ENCODE measurements at places on chromosomes 12 and 14.

DNA sequence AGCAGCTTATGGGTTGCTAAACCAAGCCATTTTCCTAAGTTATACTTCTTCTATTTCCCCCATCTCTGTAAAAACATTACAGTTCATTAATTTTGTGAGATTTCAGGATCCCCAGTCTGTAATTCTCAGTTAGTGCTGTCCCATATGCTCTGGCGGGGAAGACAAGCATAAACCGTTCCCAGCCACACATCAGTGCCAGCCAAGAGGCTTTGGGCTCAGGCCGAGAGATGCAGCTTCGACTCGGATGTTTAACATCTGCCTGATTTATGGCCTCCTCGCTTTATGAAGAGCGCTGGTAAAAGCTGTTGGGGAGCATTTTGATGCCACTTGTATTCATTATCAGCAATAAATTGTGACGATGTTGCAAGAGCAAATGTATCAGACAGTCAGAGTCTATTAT is 349.1 kb upstream of the CCDC196 start:
- no peak for DNase-seq

DNA sequence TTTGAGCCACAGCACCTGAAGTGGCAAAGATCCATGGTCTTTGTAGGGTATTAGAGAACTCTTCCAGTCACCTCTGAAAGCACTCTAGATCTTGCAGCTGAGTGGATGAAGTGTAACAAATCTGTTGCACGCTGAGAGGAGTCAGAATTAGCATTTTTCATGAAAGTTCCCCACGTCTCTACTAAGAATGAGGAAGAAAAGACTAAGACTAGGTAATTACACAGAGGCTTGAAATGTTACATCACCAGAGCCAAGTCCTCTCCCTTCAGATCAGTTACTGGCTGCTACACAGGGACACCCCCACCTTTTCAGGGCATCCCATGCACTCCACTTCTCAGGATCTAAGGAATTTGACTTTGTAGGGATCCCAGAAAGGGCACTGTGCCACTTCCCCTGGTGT is 98.6 kb upstream of the FKBP4 start:
- no peak for DNase-seq

DNA sequence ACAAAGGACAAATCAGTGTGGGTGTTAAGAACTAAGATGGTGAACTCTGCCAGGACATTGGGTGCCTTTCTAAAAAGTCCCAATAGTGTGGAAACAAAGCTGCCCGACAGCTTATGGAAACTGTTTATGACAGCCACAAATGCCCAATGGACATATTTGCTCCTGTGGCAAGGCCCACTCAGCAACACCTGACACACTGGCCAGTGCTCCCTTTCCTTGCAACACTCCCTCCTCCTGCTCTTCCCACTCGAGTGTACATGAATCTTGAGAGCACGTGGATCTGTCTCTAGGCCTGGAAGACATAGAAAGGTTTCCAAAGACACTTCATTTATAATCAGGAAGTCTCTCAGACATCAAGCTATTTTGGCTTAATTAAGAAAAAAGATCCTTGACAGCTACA is 14.2 kb upstream of the LRIG3 start:
- DNase-seq = no peak

GRCh38 chr12:110245369-110245772 is 35.7 kb upstream of the ATP2A2 start:
- DNase-seq = no peak

GRCh38 chr12:82648259-82648909 is 38.3 kb upstream of the TMTC2 start:
- no peak for DNase-seq

DNA sequence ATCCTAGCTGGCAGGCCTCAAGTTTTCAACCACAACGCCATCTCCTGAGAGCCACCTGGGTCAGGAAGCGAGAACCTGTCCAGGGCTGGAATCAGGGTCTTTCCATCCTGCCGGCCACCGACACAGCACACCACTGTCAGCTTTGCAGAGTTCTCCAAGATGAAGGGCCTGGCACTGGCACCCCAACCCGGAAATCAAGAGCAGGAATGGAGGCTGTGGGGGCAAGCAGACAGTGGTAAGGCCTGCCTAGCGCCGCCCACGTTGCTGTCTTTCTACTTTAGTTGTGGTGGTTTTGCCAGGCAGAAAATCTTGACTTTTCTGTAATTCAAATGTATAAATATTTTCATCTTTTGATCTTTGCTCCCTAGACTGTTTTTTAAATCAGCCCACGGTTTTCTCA is 90.7 kb downstream of the ITPK1 start:
- DNase-seq = no peak

DNA sequence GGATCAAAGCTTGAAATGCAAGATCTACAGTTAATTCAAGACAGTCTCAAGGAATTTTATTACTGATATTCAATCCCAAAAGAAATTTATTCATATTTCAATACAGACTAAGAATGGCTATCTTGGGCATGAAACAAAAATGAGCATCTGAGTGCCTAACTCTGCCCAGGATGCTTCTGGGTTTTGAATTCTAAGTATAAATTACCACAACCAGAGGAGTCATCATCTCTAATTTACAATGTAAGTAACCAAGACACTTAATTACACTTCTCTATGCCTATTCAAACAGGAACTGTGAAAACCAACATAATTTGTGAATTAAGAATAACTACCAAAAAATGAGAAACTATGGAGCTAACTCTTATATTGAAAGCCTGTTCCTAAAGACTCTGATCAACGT is 14.1 kb downstream of the OSBPL8 start:
- DNase-seq = no peak

GRCh38 chr14:51554339-51554920 is 97.3 kb upstream of the FRMD6 start:
- no peak for DNase-seq

DNA sequence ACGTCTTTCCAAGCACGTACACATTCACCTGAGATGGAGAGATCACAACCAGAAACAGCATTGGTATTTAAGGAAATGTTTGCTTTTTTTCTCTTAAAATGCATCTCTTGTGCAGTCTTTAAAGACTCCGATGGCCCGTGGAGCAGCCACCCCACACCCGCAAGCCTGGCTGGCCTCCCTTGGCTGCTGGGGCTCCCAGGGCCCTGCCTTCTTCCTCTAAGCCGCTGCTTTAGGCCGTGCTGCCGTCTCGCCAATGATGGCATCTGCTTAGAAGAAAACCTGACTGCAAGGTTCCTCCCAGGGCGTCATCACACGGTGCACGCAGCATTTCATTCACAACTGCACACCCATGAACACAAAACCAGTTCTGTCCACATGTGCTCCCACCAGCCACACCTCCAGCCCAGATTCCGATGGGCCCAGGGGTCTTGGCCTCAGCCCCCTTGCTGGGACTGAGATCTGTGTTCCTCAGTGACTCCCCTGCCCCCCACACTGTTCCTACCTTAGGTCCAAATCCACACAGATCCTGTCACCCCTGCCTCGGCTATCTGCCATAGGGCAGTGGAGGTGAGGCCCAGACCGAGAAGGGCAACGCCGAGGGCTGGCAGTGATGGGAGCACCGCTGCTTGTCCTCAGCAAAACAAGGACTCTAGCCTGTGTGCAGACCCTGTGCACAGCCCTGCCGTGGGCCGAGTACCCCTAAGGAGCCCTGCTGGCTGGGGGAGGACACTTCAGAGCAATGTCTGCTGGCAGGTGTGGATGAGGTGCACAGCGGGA is 4.4 kb downstream of the BTBD6 start:
- DNase-seq = no peak

- DNase-seq = no peak
Observed at GRCh38 chr12:60501124-60501729, 905.4 kb downstream of the SLC16A7 start.

GRCh38 chr14:78566859-78567172 is 396.6 kb downstream of the NRXN3 start:
- DNase-seq = no peak

DNA sequence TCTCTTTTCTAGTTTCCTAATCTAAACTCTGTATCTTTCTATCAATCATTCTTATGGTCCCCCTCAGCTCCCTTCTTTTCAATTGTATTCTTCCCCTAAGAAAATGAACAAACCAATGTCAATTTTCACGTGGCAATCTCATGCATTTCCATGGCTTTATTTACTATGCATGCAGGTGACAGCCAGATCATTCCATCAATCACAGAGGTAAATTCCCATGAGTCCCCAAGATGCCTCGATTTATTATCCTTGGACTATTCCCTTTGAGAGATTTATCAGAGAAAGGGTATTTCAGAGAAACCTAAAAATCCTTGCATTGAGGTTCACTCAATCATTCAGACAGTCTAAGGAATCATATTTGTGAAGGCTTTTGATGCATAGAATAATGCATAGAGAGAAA is 301.2 kb downstream of the DIO2 start:
- no peak for DNase-seq

DNA sequence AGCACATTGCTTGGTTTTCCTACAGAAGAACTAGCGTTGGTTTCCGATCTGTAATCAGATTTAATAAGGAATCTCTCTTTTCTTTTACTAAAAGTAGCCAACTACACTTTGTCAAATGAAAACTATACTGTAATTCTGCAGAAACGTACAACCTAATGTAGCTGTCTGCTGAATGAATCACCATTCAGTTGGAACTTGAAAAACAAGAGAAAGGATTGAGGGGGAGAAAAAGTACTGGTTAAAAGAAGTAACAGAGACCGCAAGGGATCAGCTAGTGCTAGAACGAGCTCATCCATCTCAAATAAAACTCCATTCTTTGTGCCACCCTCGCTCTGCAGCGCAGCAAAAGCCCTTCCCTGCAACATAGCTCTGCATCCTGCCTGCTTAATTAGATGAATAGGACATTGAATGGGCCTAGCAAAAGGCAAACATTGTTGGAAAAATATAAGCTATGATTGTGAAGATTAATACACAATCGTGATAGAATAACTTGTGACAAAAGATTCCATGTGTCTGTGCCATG is 2.6 kb downstream of the GARIN2 start:
- DNase-seq = no peak

DNA sequence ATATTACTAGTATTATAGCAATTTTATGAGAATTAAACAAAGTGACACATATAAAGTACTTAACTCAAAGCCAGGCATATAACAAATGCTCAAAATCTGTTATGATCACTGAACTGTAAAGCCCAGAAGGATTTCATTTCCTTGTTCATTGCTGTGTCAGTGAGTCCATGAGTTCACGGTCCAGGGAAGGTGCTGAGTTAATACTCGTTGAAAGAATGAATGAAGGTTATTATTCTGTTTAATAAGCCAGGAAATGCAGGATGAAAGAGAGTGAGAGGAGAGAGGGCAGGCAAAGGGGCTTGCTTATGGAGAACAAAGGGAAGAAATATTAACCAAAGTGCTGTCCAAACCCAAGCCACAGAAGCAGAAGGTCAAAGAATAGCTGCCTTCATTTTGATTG is 40.2 kb upstream of the NT5DC3 start:
- DNase-seq = no peak

GRCh38 chr14:74913393-74913910 is 9.6 kb downstream of the RPS6KL1 start:
- no peak for DNase-seq

GRCh38 chr12:25249931-25250738 is 594 bp downstream of the KRAS start:
- peak; percentile 11 for DNase-seq

- DNase-seq = no peak
Observed at GRCh38 chr12:46446645-46447044, 74.1 kb upstream of the SLC38A2 start.

GRCh38 chr14:105247715-105248367 is 492 bp upstream of the BTBD6 start:
- DNase-seq = no peak

DNA sequence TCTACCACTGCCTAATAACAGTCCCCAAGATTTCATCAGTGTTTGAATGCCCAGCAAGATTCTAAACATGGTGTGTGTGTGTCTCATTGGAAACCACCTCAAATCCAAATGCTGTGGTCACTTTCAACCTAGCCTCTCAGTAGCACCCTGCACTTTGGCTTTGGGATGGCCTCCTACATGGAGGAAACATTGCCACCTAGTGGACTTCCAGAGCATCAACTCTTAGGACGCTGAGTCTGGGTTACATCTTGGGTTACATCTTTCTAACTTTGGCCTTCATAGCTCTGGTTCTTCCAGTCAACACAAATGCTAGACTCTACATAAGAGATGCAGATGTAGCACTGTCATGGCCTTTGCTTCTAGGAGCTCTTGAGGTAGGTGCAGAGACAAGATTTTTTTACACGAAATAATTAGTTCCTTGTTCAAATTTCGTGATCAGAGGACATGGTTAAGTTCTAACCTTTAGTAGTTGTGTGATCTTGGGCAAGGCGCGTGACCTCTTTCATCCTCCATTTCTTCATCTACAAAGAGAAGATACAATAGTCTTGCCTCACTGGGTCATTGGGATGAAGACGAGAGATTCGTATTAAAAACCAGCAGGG is 113.5 kb upstream of the VASH1 start:
- no peak for DNase-seq

DNA sequence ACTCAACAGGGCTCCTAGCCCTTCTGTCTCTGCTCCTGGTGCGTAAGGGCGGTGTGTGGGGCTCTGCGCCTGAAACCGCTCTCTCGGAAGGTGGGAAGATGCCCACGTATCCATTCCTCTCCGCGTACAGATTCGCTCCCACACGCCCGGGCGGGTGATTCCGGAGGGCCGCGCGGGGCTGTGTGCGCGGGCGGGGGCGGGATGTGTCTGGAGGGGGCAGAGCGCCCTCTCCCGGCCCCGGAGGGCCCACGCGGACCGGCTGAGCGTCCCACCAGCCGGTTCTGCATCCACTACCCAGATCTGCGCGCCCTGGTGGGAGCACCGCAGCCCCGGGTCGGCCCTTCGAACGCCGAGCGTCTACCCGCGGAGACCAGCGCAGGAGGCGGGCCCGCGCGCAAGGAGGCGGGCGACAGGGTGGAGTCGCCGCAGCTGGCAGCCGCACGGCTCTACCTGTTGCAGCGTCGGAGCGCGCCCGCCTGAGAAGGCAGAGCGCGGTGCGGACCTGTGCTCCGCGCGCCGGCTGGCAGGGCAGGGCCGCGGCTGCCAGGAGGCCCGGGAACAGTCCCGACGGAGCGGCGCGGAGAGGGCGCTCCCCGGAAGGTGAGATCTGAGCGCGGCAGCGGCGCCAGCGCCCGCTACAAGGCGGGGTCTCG is 1.4 kb upstream of the KCNK13 start:
- DNase-seq = no peak

GRCh38 chr12:3035171-3035570 is 42.0 kb upstream of the TSPAN9 start:
- DNase-seq = no peak

- no peak for DNase-seq
Observed at GRCh38 chr12:70557583-70558191, 79.5 kb downstream of the PTPRB start.

DNA sequence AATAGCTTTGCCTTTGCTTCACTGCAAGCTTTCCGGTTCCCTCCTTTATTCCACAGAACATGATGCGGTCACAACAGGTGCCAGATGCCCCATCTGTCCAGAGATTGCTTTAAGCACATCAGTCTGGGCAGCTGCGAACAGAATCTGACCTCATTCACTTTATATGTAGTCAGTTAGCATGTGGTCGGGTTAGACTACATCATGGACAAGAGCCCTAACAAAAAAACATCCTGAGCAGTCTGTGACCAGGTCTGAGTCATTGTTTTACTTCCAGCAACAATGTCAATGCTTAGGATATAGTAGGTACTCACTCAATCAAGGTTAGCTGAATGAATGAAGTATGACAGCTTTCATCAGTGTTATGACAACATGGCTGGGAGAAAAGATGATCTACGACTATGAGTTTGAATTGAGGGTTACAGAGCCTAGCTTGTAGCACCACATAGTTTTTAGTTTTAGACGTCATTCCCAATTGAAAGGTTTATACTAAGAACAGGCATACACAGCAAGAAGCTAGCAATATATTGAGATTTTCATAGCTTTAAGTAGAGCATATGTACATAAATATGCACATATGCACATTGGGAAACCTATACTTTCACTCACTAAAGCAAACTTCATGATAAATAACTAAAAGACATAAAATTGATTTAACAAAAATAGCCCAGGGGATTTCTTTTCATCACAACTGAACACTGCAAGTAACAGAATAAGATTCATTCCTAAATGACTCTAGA is 64.2 kb upstream of the TMCC3 start:
- DNase-seq = no peak

Measured in stimulated activated CD4-positive, alpha-beta T cell treated with anti-CD3 and anti-CD28 coated beads, Interleukin-1b, Interleukin-23, amount 100 ng/mL, for 1 hour (primary cell).